ENCODE measurements at places on chromosomes 12 and 14. TPM values are rescaled to one million over a fixed set of nuclear protein-coding genes. Genes with fewer than 3 reads are reported as not detected.

DNA sequence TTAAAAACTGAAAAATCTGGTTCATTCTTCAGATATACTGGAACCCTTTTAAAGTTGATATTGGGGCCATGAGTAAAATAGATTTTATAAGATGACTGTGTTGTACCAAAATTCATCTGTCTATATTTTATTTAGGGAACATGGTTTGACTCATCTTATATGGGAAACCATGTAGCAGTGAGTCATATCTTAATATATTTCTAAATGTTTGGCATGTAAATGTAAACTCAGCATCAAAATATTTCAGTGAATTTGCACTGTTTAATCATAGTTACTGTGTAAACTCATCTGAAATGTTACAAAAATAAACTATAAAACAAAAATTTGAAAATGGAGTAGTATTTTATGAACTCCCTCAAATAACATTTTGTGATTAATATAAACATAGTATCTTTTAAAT is 14.2 kb downstream of the PTGER2 start:
- DNase-seq = no peak

DNA sequence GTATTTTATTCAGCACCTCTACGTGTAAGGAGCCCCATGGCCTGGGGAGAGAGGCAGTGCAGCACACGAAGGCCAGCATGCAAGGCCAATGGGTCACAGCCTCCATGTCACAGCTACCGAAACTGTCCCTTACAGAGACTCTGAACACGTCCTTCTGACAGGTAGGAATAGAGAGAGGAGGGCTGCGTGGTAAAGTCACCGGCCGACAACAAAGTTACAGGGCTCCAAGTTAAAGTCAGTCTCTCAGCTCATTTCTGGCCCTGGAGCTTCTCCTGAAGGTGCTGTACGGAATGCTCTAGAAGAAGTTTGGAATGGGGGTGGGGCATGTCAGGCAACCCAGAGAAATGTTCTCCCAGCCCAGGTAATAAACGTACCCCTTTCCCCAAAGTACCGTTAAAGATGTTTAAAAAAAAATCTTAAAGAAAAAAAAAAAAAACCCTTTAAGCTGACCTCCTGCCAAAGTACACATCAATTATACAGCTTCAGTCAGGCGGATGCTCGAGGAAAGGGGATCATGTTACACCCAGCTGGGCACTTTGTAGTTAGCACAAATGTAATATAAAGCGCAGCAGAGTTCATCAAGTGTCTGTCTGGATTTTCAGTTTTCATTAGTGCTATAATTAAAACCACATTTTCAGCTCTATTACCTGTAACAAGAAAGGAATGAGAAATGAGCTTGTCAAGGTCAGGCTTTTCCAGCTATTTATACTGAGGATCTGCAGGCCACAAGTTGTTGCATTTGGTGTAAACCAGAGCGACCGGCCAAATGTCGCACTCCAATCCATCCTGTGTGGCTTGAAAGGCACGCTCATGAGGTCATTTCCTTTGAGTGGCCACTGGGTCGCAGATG is 53.3 kb upstream of the CDKN3 start:
- no peak for DNase-seq

DNA sequence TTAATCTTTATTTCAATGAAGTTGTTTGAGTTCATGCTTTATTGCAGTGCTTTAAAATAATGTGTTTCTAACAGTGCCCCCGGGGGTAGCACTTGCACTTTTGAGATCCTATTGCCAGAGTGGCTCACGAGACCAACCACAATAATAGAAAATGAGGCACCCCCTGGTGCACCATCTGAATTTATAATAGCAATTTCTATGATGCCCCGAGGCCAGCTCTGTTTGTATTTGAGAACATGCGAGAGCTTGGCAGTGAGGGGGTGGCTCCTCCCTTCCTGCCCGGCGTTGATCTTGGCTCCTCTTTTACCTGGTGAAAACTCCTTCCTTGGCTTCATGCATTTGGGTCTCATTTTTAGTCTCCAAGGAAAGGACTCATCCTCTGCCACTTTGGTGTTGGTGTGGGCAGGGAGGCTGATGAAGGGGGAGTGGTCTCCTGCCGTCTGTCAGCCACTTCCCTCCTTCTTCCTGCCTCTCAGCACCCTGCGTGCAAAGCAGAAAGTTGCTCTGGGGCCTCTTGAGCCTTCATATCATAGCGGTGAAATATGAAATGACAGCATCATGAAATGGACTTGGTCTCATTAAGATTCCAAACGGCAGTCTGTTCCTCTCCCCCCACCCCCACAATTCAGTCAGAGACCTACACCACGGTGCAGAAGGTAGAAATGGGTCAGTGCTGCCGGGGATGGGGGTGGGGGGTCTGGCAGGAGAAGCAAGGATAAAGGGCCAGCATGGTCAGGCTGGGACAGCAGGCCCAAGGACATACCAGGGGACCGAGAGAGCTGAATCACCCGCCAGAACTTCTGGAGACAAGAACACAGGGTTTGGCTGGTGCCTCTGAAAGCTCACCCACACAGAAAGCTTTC is 17.7 kb upstream of the NRXN3 start:
- DNase-seq = no peak

FGF6 gene
- not detected for total RNA-seq

IAPP gene
- total RNA-seq = not detected
